ENCODE measurements at places on chromosomes 3 and 15. TPM values are rescaled to one million over a fixed set of nuclear protein-coding genes. Genes with fewer than 3 reads are reported as not detected.

ANKRD63 gene
- total RNA-seq: not detected

RHOV gene
- not detected for total RNA-seq

RARB gene
- 20.8 TPM for total RNA-seq

TIGIT gene
- not detected for total RNA-seq

EFHB gene
- 1.4 TPM for total RNA-seq

CD200R1 gene
- total RNA-seq: not detected

WDR72 gene
- not detected for total RNA-seq

IL12A gene
- 6.9 TPM for total RNA-seq

SOX2 gene
- not detected for total RNA-seq

NMNAT3 gene
- total RNA-seq: 0.32 TPM

ACAN gene
- total RNA-seq: 0.13 TPM

VGLL3 gene
- 12.7 TPM for total RNA-seq

DHFR2 gene
- total RNA-seq: 9.5 TPM

GOLGA8J gene
- total RNA-seq: not detected

MEX3B gene
- 8.9 TPM for total RNA-seq

CEMIP gene
- total RNA-seq: 5.0 TPM

NR2E3 gene
- not detected for total RNA-seq

NEK10 gene
- total RNA-seq: not detected

DPPA2 gene
- total RNA-seq: not detected

GOLGA8N gene
- total RNA-seq: 4.6 TPM

TNFSF10 gene
- total RNA-seq: 2.7 TPM

ADGRG7 gene
- total RNA-seq: not detected

ZPLD1 gene
- total RNA-seq: not detected

IL16 gene
- 2.7 TPM for total RNA-seq

RAD51 gene
- 4.2 TPM for total RNA-seq

SLC12A1 gene
- total RNA-seq: 0.13 TPM

ADIPOQ gene
- total RNA-seq: not detected

CILP gene
- total RNA-seq: under 0.01 TPM

CCDC39 gene
- total RNA-seq: not detected

FOXB1 gene
- not detected for total RNA-seq

DAZL gene
- not detected for total RNA-seq

ALDH1A2 gene
- 2.7 TPM for total RNA-seq

HTD2 gene
- total RNA-seq: 5.0 TPM

BCHE gene
- total RNA-seq: 28.6 TPM

RPL39L gene
- 16.0 TPM for total RNA-seq

FGF7 gene
- 162 TPM for total RNA-seq

RBPMS2 gene
- not detected for total RNA-seq

IQCH gene
- 1.8 TPM for total RNA-seq

TTC21A gene
- 2.1 TPM for total RNA-seq

UBA7 gene
- 39.0 TPM for total RNA-seq

PLCH1 gene
- total RNA-seq: under 0.01 TPM

PLCL2 gene
- total RNA-seq: 3.6 TPM

ISLR gene
- 64.9 TPM for total RNA-seq

CHL1 gene
- 0.39 TPM for total RNA-seq

AADACL2 gene
- not detected for total RNA-seq

CFAP100 gene
- total RNA-seq: not detected

SOX14 gene
- not detected for total RNA-seq

SPSB4 gene
- total RNA-seq: not detected

SLC2A2 gene
- total RNA-seq: not detected

GORASP1 gene
- 43.6 TPM for total RNA-seq

HACD2 gene
- total RNA-seq: 15.5 TPM

AQP9 gene
- not detected for total RNA-seq

GABRB3 gene
- 1.2 TPM for total RNA-seq

BLM gene
- 1.6 TPM for total RNA-seq

NR2F2 gene
- 19.8 TPM for total RNA-seq

KY gene
- 0.16 TPM for total RNA-seq

Measured in epithelial cell of alveolus of lung (primary cell).